ENCODE measurements at places on chromosomes 6 and 20. TPM values are rescaled to one million over a fixed set of nuclear protein-coding genes. Genes with fewer than 3 reads are reported as not detected.

Gene SYCP2L
- total RNA-seq = not detected

Gene PRPH2
- 0.10 TPM for total RNA-seq

GRCh38 chr20:37630993-37631392 is 62.8 kb upstream of the CTNNBL1 start:
- DNase-seq = no peak

- DNase-seq = no peak
Observed at GRCh38 chr6:85250586-85251220, 199.2 kb upstream of the NT5E start.

DNA sequence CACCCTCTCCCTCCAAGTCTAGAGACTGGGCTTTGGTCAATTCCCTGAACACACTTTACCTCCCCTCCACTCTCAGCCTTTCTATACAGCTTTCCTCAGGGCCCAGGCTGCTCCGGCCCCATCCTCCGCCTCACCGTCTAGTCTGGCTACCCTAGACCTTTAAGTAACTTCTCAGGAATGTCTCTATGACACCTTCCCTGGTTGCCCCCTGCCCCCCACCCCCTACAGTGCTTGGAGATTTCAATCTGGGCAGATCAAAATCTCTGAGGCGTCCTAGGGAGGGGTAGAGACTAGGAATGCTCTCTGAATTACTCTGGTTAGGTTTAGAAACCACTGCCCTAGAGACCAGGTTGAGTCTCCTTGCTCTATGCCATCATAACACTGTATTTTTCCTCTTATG is 6.1 kb downstream of the UBE2J1 start:
- no peak for DNase-seq

DNA sequence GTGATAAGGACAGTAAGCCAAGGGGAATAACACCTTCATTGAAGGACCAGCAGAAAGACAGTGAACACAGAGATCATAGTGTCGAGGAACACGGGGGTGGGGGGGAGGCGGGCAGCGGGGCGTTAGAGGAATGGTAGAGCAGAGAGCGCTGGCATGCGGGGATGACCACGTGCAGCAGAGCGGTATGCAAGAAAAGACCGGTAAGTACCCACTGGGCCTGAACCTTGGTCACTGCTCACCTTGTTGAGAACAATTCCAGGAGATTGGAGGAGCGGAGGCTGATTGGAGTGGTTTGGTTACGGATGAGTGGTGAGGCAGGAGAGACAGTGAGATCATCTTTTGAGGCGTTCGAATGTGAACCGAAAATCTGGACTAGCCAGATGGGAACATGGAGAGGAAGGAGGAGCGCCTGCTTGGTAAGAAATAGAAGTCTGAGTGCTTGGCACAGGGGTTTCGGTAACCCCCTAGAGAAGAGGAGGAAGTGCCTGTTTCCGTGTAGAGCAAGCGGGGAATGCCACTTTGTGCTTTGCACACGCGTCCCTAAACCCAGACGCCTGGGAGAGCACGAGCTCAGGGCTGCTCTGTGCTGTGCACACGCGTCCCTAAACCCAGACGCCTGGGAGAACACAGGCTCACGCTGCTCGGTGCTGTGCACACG is 70.0 kb downstream of the FAM120B start:
- DNase-seq = peak; percentile 25

Gene POU3F2
- total RNA-seq = not detected
